Activated T-helper 1 cell treated with anti-CD3 and anti-CD28 coated beads, Interleukin-2, amount 50 U/mL, for 16 hours (primary cell): ENCODE measurements at places on chromosomes 3 and 15.

GRCh38 chr15:74768771-74769342 lies 13.0 kb upstream of the CSK start:
- no peak for DNase-seq

GRCh38 chr3:181917027-181917426 lies 205.3 kb downstream of the SOX2 start:
- DNase-seq, result no peak

DNA sequence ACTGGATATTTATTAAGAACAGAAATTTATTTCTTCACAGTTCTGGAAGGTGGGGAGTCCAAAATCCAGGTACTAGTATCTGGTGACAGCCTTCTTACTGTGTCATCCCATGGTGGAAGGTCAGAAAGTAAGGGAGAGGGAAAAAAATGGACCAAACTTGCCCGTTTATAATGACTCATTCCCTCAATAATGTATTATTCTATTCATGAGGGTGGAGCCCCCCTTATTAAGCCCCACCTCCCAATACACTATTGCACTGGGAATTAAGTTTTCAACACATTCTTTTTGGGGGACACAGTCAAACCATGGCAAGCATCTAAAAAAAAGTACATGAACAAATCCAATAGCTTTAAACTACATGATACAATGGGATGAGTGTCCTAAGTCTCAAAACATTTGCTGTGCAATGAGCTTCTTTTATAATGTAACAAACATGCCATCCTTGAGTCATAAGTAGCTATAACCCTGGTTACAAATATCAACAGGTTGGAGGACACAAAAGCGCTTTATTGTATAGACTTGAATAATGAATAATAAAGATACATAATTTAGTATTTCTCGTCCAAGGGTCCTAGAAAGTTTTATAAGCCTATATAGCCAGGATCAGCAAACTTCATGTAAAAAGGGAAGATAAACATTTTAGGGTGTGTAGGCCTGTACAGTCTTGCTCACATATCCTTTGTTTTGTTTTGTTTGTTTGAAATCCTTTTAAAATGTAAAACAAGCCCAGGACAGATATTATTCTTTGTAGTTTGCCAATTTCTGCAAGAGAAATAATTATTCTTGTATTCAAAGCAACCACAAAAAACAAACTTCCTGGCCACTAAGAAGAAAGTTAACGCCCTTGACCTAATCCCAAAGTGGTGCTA lies 160.6 kb upstream of the RAP2B start:
- no peak for DNase-seq

DNA sequence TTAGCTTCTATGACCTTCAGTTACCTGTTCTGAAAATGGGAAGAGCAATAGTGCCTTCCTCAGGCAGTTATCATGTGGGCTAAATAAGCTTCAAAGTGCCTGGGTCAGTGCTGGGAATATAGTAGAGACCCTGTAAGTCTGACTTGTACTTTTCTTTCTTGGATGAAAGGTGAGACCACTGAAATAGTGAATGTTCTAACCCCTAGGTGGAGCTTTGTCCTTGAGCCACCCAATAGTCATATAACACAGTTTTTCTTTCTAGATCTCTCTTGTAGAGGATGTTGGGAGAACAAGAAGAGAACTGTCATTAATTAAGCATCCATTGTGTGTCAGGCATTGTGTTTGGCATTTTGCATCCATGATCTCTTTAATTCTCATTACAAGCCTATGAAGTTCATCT lies 13.0 kb upstream of the BFSP2 start:
- no peak for DNase-seq

DNA sequence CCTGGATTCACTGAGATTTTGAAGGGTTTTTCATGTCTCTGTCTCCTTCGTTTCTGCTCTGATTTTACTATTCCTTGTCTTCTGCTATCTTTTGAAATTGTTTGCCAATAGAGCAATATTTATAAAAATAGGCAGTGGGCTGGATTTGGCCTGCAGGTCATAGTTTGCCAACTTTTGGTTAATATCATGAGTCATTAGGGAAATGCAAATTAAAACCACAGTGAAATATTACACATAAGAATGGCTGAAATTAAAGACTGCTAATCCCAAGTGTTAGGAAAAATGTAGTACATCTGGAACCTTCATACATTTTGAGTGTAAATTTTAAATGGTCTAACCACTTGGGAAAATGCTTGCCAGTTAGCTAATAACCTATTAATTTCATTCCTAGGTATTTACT lies 56.3 kb downstream of the ABI3BP start:
- DNase-seq, result no peak

GRCh38 chr3:100060685-100061484 lies 53.4 kb downstream of the FILIP1L start:
- no peak for DNase-seq

DNA sequence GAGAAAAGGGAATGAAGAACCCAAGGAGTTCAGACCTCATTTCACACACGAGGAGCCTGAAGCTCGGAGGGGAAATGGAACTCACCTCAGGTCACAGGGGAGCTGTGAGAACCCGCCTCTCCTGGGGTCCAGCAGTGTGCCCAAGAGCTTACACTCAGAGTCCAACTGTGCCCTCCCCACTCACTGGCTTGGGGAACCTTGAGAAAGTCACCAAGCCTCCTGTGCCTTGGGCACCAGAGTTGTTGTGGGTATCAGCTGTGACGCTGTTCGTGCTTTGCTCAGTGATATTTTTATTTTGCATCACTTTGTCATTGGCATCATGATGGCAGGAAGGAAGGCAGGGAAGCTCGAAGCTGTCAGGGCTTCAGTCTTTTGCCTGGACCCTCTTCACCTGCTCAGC lies 83.4 kb downstream of the TLE3 start:
- DNase-seq, result no peak

DNA sequence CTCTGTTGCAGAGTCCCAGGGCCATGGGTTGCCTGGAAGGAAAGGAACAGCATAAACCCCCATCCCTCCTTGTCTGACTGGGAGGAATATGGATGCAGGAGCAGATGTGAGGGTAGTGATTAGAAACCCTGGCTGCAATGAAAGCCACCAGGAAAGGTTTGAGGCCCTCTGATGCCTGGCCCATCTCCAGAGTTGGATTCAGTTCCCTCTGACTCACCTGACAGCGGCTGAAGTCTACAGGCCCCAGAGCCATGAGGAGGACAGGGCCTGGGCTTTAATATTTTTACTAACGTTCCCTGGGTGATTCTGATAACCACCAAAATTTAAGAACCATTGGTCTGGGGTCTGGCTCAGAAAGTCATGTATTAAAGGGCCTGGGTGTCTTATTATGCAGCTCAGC lies 214.0 kb downstream of the EPHB1 start:
- no peak for DNase-seq

- no peak for DNase-seq
These were observed 40.8 kb downstream of the PLCH1 start for GRCh38 chr3:155704061-155704460.

DNA sequence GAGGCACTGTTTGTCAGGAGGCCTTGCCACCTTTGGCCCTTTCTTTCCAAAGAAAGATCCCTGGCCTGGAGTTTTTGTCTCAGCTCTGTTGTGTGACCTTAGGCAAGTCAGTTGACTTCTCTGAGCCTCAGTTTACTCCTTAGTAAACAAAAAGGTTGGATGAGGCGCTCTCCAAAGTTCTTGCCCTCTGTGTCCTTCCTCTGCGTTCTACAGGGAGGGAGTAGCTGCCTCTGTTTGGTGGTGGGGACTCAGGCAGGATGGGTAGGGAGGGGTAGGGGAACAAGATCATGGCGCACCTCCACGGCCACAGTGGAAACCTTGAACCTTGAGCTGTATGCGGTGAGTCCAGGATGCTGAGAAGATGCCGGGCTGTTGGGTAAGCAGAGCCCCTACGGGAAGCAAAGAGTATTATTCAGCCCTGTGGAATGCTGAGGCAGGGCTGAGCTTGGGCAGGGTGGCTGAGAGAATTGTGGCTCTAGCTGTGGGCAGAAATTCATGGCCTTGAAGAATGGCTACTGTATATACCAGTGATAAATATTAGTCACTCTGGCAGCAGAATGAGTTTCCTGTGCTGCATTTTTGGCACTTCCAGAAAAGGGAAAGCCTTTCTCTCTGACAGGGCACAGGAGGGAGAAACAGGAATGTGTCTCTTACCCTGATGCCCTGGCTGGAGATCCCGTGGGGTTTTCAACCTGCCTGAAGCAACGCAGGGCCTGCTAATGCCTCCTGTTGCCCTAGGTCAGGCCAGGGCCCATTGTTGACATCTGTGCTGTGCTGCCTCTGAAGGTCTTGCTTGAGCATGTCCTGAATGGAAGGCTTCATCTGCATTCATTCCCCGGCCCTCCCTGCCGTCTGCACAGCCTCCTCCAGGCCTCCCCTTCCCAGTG lies 39.9 kb downstream of the SMAD3 start:
- DNase-seq, result no peak

DNA sequence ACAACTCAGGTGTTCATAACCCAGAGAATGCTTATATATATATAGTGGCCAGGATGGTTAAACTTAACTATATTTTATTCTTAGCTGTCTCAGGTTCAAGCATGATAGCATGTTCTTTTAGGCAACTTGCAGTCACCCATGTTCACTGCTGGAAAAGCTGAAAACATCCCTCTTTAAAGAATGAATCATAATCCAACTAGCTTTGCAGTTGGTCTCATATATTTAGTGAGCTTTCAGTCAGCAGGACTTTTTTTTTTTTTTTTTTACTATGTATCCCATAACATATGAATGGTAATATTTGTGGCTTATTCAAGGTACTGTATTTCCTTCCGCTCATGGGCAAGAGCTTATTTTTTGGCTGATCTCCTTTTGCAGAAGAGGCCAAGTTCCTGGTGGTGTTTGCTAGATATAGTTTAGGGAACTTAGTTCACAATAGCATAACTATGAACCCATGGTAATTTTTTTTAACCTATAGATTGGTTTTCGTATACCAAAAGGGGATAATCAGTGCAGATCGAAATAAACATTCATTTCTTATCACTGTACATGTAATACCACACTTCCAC lies 77.6 kb downstream of the CMSS1 start:
- DNase-seq, result no peak

GRCh38 chr3:81765400-81765799 lies 4.0 kb upstream of the GBE1 start:
- DNase-seq, result no peak

DNA sequence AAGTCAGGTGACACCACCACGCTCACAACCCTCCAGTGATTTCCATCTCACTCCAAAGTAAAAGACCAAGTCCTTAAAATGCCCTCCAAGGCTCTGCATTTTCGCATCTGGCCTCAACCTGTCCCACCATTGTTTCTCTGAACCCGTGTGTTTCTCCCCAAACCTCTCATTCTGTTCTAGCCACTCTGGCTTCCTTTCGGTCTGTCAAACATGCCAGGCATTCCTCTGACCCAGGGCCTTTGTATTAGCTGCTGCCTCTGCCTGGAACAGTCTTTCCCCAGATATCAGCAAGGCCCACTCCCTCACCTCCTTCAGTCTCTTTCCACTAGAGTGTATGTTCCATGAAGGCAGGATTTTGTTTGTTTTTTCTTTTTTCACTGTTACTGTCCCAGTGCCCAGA lies 16.0 kb downstream of the MAP2K5 start:
- no peak for DNase-seq

DNA sequence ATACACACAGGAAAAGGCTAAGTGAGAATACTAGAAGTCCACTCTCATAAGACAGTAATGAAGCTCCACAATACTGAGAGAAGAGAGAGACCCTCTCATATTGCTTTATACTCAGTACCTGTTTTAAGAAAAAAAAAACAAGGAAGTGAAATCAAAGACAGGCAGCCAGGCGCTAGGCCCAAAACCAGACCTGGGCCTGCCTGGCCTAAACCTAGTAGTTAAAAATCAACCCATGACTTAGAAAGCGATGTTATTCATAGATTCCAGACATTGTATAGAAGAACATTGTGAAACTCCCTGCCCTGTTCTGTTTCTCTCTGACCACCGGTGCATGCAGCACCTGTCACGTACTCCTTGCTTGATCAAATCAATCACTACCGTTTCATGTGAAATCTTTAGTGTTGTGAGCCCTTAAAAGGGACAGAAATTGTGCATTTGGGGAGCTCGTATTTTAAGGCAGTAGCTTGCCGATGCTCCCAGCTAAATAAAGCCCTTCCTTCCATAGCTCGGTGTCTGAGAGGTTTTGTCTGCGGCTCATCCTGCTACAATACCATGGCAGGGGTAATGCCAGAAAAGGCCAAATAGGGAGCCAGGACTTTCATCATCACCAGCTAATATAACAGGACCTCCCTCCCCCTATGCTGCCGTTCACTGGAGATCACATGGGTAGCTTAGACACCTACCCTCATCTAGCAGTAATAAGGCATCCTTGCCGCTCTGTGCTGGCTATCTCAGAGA lies 1294.1 kb downstream of the NSUN3 start:
- no peak for DNase-seq

DNA sequence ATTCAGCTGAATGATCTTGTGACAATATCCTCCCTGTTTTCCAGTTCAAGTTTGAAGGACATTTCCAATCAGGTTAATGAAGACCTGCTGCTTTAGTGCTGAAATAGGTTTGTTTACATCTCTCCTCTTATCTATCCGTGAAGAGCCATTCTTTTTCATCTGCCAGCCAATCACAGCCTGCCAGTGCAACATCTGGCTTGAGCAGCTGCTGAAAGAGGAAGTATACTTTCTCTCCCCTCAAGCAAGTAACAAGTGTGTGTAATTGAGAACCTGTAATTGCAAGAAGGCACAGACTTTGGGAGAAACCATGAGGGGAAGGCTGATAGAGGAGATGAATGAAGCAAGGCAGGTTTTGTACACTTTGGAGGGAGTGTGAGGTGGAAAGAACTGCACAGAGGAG lies 404.3 kb downstream of the AGBL1 start:
- no peak for DNase-seq

DNA sequence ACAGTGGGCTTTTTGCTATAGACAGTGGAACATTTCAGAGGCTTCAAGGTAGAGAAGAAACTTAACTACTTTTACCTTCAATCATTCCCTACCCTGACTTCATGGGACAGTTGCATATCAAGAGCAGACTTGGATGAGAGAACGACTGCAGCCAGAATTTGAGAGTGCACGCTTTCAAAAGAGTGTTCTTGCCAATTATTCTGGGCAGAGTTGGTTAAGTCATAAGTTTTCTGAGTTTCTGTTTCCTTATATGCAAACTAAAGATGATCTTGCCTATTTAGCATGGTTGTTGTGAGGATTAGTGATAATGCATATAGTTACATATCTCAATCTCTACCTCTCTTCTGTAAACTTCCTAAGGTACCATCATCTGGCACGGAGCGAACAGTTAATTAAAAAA lies 7.6 kb downstream of the SLC9A9 start:
- DNase-seq, result no peak

DNA sequence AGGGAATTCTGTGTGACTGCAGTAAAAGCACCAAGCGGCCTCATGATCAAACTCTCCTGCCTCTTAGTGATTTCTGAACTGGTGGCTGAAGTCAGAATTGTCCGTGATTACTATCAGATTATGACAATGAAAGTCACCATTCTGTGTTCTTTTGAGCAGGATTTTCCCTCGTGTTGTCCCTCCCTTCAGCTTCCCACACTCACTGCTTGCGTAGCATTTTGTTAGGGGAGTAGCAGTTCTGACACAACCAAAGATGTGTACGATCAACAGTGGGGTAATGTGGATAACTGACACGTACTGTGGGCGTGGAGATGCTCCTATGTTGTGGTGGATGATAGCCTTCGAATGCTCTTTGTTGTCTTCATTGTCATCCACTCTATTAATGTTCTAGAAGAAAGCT lies 67.8 kb upstream of the ICE2 start:
- no peak for DNase-seq

- DNase-seq, result no peak
These were observed 53.0 kb downstream of the EFHB start for GRCh38 chr3:19881036-19881435.
